ENCODE measurements at places on chromosomes 4 and X.

DNA sequence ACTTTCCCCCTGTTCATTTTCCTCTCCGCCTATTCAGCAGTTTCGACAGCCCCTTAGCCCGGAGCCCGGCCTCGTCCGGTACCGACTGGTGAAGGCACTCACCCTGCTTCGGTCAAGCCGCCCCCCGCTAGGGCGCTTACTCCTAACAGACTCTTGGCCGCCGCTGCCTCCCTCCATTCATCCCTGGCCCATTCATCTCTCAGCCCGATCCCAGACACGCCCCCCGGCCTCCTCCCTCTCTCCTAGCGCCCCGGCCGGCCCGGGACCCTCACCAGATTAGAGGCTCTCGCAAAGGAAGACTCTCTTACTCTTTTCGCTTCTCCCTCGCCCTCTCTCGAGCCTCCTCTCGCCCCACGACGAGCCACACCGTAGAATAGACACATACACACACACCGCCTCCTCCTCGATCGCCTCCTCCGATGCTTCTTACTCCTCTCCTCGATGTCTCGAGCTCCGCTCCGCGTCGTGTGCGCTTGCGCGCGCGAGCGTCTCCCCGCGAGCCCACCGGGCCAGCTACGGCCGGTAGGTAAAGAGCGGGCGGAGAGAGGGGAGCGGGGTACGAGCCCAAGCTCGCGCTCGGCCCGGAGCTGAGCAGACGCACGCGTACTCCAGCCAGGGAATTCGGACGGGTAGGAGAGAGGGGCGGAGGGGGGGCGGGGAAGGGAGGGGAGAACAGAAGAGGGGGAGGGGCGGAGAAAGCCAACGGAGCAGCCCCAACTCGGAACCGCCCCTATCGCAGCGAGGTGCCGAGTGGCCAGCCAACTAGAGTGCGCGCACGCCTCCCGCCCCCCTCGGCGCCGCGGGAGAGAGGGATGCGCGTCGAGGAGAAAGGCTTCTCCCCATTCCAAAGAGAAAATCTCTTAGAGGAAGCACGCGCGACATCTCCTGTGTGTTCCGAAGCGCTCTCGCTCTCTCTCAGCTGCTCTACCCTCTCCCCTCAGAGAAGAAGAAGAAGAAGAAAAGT, at the start of gene WNK3:
TSS of gene WNK3 (minus strand) at position 633 of the 964 bp plus-strand sequence.
- DNase-seq, result peak; percentile 51

- no peak for DNase-seq
Observed at GRCh38 chrX:74505437-74505836, 84.1 kb downstream of the SLC16A2 start.

DNA sequence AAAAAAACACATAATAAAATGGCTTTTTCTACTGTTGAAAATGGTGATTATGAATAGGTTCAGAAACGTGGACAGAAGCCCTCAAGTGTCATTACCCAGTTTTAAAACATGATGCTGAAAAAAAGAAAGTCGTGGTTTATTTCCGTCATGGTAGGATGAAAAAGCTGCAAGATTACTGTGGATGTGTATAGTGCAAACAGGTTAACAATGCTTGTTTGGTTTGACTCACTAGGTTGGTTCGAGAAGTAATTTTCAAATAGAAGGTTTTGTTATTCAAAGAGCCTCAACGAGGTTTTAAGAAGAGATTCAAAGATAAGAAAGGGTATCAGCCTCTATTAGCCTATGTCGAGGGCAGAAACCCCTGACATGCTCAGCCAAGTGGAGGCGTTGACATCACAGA, 2.5 kb upstream of the RXFP1 start:
- no peak for DNase-seq

DNA sequence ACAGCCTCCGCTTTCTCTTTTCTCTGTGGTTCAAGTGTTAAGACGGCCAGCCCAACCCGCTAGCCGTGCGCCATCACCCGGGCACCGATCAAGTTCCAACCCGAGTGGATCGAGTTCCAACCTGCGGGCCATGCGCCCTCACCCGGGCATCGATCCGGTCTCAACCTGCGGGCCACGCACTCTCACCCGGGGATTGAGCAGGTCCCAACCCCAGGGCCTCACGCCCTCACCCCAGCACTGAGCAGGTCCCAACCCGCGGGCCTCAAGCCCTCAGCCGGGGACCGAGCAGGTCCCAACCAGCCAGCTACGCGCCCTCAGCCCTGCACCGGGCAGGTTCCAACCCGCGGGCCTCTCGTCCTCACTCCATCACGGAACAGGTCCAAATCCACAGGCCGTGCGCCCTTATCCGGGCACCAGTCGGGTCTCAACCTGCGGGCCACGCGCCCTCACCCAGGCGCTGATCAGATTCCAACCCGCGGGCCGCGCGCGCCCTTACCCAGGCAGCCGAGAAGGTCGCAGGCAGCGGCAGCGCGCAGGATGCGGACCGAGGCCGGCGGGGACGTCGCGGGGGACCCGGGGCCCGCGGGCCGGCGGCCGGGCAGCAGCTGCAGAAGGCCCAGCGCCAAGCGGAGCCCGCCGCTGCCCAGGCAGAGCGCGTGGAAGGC, 443 bp downstream of the GPR143 start:
- DNase-seq, result no peak

GRCh38 chrX:100350704-100351489, 59.2 kb downstream of the PCDH19 start:
- DNase-seq, result no peak

- no peak for DNase-seq
Observed at GRCh38 chr4:168731706-168732414, 235.0 kb downstream of the PALLD start.

DNA sequence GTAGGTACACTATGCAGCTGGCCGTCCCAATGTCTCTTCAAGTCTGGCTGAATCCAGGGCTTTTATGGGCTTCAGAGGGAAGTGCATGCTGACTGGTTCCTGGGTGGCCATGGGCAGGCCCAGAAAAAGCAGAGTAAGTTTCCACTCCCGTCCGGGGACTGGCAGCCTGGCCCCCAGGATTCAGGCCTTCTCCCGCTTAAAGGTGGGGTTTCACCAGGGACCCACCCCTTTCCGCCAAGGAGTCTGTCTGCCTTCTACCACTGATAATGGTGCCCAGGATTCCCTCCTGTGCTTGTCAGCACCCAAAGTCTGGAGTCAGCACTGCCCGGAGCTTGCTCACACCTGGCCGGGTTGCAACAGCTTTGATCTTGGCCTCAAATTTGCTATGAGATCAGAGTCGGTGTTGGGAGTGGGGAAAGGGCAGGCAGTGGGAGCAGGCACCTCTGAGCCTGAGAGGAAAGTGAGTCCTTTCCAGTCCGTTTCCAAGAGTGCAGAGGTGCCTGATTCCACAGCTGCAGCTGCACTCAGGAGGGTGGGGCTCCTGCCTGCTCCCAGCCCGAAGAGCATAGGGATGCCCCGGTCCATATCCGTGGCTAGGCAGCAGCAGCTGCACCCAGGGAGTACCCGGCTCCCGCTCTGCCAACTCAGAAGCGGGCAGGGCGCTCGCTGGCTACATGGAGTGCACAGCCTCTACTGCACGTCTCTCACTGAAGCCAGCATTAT, 1344.3 kb upstream of the ADGRL3 start:
- DNase-seq, result no peak

- no peak for DNase-seq
Observed at GRCh38 chrX:2589186-2590020, 88.6 kb upstream of the DHRSX start.

- DNase-seq, result no peak
Observed at GRCh38 chr4:140995058-140995457, 138.2 kb downstream of the RNF150 start.

GRCh38 chr4:66279084-66279483, 608.8 kb upstream of the EPHA5 start:
- DNase-seq, result no peak

- no peak for DNase-seq
Observed at GRCh38 chr4:188647820-188648370, 508.7 kb downstream of the TRIML1 start.

DNA sequence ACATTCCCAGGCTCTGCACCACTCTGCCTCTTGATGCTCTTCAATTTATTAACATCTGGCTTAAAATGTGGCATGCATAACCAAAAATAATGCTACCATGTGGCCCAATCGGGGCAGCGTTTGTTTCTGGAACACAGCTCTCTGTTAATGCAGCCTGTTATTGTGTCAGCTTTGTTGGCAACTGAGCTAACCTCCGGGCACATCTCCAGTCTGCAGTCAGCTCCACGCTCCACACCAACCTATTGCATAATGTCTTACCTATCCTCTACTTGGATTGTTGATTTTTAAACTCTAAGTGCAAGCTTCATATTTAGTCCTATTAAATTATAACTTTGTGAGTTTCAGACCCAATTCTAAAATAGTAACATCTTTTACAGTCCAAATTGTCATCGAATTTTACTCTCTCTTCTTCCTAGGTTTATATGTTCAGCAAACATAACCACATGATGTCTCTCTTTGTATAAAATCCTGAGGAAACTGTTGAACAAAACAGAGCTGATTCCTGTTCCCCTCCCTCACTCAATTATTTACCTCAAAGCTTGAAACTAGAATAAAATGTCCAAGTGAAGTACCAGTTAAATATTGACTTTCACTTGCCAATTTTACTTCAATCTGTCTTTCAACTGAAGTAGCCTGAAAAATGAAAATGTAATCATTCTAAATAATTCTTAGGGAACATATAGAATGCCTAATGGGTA, 92.2 kb upstream of the RAPGEF2 start:
- DNase-seq, result peak; percentile 39

GRCh38 chr4:115274545-115274944, 161.1 kb upstream of the NDST4 start:
- DNase-seq, result no peak

DNA sequence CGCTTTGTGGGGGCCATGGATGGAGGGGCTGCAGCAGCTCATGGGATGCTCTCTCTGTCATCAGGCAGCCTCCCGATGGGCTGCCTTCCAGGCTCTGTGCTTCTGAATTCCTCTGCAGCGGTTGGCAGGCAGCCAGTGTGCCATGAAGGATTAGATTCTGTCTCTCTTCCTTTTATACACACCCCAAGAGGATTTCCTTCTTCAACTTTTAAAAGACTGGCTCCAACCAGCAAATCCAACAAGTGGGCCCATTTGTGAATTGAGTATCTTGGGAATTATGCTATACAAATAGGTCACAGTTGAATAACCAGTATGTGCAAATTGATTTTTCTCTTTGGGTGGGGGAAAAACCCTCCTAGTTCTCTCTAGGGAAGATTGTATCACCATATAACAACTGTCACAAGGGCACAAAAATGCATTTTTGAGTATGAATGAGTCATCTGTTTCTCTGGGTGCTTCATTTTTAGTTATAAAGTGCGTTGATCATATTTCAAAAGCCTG, 96.8 kb upstream of the FAT1 start:
- no peak for DNase-seq

DNA sequence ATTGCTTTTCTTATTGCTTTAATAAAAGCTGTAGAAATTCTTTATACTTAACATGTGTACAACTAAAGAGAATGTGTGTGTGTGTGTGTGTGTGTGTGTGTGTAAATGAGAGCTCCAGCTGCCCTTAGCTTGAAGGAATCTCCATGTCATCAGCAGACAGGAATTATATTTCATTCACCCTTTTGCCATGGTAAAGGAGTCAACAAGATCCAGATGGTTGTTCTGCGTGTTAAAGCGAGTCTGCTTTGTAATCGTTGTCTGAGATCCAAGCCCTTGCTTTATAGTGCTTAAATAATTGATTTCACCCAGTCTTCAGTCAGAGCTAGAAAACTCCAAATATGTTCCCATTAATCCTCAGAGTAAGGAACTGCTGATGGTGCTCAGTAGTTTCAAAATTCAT, 285.5 kb downstream of the PDGFC start:
- DNase-seq, result no peak

- DNase-seq, result no peak
Observed at GRCh38 chrX:118038614-118039365, 77.8 kb downstream of the KLHL13 start.

GRCh38 chr4:92101737-92102172, 202.0 kb upstream of the GRID2 start:
- DNase-seq, result no peak

DNA sequence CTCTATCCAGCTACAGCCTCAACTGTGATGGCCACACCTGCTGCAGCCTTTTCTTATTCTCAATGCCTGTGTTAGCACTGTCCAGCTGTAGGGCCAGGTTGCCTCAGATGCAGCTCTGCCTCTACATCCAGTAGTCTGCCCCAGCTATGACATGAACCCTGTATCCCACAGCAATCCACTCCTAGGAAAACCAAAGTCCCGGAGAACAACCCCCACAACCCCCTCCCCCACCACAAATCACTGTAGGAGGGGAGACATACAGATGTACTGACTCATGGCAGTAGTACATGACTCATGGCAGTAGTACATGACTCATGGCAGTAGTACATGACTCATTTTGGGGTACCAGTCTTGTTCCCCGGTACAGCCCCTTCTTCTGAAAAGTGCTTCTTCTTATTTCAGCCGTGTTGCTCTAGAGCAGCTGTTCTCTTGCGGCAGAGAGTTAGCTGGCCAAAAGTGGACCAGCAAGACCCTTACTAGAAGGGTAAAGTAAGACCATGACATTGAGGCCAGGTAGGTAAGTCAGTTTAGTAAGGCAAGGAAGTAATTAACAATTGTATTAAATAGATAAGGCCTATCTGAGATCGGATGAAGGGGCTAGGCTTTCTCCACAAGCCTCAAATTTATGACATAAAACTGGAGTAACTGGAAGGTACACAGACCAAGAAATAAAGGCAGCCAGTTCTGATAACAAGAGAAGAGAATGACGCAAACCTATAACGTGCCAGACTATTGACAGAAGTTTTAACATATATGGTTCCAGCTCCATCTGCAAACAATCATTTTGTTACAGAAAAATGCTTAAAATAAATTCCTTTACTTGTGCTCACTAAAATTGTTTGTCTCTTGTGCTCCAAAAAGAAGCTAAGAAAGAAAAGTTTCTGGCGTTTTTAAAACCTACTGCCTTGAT, 221.4 kb downstream of the TACR3 start:
- no peak for DNase-seq

DNA sequence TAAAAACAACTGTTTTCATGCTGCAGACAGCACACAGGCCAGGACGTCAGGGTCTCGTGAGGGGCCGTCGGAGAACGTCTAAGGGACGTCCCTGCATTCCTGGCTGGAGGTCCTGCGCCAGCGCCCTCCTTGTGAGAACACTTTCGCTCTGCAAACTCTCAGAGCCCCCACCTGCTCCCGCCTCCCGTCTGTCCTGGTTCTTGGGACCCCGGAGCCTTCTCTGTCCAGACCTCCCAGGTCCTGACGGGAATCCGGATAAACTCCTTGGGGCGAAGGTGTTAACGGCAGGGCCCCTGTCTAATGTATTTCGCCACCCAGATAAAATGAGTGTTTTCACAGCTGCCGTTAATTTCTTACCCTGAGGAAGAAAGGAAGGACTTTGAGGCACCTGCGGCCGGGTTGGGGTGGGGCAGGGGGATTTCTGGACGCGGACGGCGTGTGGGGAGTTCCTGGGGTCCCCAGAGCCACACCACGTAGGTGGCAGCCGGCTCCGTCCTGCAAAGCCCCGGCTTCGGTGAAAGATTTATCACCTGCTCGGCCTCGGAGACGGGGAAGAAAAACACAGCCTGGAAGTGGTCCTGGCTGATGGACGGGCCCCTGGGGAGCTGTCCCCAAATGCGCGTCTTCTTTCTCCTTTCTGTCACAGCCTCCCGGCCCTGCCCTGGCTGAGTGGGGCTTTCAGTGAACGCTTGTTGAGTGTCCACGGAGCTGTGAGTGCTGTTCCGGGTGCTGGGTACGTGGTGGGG, 35.1 kb upstream of the PPP2R3B start:
- DNase-seq, result no peak
